LHCN-M2 (cell line): ENCODE measurements at places on chromosomes 2 and 18.

GRCh38 chr2:206379266-206379665, 64.1 kb upstream of the ADAM23 start:
- DNase-seq: peak; percentile 96

DNA sequence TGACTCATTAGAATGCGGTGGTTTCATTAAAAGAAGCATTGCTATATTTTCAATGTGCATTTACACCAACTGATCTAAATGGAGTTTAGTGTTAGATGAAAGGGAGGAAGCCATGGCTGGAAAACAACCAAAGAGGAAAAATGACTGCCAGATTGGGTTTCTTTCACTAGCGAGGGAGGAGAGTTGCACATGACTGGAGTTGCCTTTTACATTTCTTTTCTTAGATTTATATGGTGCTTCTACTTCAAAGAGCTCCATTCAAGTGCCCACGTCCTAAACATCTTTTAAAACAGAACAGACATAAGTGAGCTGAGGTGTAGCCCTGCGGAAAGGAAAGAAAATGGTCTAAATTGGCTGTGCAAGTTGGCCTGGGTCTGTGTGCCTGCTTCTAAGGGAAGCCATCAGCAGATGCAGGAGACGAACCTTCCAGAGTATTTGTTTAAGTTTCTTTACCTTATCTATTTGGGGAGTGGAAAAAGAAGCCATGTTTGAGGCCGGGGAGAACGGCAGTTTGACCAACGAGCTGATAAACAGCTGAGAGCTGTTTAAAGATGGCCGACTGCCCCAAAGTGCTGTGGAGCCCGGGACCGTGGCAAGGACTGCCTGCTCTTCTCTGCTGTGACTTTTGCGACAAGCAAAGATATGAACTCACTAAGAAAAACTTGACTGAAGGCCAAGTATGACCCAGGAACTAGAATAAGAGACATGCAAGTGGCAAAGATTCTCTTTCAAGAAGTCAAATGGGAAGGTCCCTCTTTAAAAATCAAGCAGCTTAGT, 327.0 kb downstream of the ZNF516 start:
- DNase-seq: no peak

GRCh38 chr2:136212426-136213378, 94.8 kb upstream of the CXCR4 start:
- DNase-seq: no peak

DNA sequence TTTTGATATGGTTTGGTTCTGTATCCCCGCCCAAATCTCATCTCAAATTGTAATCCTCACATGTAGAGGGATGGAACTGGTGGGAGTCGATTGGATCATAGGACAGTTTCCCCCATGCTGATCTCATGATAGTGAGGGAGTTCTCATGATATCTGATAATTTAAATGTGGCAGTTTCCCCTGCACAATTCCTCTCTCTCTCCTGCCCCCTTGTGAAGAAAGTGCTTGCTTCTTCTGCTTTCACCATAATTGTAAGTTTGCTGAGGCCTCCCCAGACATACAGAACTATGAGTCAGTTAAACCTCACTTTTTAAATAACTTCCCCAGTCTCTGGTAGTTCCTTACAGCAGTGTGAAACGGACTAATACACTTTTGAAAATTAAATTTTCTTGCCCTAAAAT, 12.3 kb upstream of the KCNJ3 start:
- peak; percentile 19 for DNase-seq

DNA sequence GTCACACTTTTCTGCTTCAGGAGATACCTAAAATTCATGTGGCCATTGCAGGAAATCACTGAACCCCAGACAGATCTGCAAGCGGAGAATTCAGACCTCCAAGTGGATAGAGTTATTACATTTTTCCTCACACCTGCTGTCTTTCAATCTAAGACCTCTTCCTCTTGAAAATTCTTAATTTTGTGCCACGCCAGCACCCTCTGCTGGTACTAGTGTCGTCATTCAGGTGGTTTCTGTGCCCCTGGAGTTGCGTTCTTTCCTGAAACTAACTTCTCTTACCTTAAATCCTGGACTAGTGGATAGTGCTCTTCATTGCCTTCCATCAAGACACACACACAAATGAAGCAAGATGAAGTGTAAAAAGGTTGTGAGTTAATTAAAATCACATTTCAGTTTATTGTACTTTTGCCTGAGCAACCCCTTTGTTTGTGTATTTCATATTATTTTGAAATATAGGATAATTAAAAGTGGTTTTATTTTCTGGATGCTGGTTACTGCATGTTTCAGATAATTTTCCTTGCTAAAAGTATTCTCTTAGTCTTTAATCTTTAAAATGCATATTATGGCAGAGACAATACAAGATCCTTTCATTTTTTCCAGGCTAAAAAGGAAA, 1.6 kb upstream of the DNER start:
- peak; percentile 49 for DNase-seq

DNA sequence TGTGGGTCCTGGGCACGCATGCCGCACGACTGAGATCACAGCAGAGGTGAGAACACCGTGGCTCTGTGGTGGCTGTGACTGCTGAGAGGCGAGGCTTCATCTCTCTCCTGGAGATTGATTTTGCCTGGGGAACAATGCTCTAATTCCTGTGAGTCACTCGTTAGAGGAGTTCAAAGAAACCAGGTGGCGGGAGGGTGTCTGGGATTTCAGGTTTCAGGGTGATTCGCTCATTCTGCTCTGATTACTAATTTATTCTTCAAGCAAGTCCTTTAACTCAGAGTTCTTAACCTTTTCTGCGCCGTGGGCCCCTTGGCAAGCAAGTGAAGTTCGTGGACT, 56.3 kb downstream of the GLI2 start:
- DNase-seq: no peak

DNA sequence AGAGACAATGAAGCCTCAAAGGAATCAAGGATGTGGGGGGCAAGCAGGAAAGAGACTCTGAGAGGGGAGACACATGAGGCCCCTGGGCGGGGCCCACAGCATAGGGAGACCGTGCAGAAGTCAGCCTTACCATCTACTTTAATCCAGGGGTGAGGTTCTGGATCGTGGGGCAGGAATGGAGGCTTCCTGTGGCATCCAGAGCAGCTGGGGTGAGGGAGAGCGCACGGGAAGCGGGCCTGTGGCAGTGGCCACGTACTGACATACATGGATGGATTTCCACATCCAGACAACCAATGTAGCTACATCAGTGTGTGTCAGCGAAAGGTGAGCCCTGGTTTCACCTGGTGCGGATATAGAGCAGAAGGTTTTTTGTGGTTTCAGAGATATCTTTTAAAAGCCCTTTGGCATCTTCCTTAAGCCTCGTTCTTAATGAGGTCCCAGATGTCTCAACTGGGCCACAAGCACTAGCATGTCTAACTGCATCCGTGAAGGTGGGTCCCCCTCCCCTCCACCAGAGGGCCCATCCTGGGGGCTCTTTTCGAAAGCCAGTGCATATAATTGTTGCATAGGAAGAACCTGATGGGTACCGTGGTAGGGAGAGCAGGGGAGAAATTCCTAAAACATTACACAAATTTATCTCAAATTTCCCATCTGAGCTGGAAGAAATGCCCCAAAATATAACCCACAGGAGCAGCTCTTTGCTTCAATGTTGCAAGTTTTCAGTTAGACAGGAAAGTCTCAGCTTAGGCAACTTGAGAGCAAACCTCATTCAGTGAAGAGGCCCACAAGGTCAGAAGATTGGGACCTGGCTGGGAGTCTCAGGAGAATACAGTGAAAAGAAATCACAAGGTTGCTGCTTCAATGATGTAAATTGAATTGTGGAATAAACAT, 90.9 kb downstream of the SP3 start:
- DNase-seq: no peak

DNA sequence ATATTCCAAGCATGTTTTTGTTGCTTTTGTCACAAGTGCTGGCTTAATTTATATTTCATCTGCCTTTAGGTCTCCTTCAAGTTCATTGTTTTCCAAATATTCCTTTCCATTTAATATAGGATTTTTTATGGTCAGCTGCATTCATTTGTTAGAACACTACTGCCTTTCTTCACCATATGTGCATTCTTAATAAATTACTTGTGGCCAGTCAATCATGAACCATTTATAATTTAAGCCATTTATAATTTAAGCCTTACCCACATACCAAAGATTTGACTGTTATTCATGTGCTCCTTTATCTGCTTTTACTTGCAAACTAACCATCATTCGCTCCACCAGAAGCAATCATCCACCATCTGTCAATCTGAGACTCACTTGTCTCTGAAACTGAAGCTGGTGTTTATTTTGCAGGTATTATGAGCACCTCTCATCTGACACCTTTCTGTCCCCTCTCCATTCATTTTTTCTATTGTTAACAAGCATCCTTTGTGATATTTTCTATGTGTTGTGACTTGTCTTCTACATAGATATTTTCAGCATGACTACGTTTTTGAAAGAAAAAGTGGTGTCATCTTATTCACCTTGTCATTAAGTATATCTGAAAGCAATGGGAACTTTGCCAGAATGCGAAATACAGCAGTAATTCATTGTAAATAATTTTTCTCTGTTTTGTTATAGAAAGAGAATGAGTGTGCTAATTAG, 786.8 kb downstream of the KCNJ3 start:
- no peak for DNase-seq

GRCh38 chr2:112149866-112150435, 11.8 kb downstream of the FBLN7 start:
- DNase-seq: peak; percentile 62

DNA sequence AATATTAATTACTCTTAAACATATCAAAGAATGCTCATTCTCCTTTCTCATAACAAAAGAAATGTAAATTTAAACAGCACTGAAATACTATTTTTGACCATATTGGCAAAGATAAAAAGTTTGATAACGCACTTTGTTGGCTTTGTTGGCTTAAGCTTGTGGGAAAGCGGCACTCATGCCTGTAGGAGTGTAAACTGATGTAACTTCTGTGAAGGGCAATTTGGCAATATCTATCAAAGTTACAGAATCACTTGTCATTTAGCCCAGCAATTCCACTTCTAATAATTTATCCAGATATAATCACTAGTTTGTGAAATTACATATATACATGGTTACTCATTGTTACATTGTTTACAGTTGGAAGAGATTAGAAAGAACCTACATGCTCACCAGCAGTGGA, 311.8 kb upstream of the STON1 start:
- DNase-seq: no peak

DNA sequence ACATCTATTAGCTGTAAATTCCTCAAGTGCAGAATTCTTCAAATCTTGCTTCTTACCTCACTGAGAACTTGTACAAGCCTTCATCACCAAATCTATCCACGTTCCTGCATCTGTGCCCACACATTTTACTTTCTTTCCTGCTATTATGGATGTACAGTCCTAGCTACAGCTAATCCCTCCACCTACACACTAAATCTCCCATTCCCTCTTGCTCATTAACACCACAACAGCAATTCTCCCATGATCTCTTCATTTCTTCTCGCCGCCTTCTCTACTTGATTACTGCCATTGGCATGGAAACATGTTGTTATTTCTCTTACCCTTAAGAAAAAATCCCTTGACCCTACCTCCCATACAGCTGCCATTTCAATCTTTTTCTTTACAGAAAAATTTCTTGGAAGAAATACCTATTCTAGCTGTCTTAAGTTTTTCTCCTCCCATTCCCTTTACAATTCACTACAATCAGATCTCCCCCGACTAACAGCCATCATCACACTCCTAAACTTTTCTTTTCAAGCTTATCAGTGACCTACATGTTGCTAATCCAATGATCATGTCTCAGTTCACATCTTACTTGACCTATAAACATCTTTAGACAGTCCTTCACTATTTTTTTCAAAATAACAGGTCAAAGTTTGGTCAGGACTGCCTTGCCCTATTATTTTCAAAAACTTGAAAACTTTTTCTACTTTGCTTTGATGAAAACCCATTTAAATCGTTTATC, 41.0 kb downstream of the ROCK2 start:
- DNase-seq: no peak

DNA sequence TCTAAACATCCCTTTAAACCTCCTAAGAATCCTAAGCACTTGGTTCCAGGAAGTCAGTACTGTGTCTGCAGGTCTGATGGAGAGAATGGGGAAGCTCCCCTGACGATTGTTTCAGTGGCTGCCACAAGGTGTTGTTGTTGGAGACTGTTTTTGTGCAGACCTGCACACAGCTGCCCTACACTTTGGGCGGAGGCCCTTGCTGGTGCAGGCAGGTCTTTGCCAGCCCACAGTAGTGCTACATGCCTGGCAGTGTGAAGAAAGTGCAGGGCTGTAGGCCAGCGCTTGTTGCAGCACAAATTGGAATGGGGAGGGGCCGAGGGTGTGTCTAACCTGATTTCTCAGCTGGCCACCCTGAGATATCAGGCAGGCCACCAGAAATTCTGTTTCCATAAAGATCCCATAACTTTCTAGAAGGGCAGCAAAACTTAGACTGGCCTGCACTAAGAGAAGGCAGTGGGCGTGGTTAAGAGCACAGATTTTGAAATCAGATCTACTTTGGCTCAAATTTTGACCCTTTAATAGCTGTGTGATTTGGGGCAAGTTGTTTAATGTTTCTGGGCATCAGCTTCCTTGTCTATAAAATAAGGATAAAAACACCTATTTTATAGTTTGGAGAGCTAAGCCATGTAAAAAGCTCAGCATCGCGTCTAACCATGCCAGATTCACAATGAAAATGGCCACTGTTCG, 83.7 kb upstream of the SLC1A4 start:
- no peak for DNase-seq

DNA sequence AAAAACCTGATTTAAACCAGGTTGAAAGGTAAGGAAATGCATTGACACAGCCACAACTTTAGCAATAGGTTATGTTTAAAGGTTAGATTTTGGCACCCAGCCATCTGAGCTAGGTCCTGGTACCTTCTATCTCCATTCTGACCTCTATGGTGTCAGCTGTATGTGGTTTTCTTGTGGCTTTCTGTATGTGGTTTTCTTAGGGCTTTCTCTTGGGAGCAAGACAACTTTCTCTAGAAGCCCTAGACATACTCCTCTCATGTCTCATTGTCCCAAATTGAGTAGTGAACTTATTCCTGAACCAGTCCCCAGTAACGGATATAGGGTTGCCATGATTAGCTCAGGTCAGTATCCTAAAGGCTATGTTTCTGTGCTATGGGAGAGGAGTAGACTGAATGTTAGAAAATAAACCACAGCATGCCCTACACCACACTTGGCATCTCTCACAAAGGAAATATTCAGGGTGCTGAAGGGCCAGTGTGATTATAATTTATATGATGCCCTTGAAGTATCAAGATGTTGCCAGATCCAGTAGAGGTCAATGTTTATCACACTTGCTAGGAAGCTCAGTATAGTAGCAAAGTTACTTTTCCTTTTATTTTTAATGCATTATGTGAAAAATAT, 176.1 kb downstream of the CAPN13 start:
- DNase-seq: peak; percentile 83

GRCh38 chr2:216366777-216367471, 5.4 kb downstream of the MARCHF4 start:
- no peak for DNase-seq

- DNase-seq: peak; percentile 36
Measured at GRCh38 chr2:9646196-9647030, 15.6 kb upstream of the YWHAQ start.

- no peak for DNase-seq
Measured at GRCh38 chr18:58947136-58947732, 82.6 kb downstream of the ZNF532 start.
